ENCODE measurements at places on chromosomes 1 and 21.

DNA sequence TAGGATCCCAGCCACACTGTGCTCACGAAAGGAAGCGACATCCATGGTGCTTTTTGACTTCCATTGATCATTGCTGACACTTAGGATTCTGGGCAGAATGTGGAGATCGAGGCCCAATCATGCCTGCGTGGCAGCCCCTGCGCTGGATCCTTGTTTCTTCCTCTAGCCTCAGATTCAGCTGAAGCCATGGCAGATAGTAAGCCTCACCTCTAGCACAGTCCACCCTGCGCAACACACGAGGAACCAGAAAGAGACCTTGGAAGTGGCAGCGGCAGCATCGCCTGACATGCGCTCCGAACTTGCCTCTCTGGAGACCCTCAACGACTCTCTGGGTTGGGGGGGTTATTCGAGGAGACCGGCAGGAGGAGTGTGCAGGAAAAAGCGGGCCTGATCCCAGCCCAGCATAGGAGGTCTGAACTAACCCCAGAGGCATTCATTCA lies 10.6 kb downstream of the HLX start:
- DNase-seq, result no peak

- DNase-seq, result no peak
Observed at GRCh38 chr21:25640943-25641292, 1.9 kb downstream of the JAM2 start.

DNA sequence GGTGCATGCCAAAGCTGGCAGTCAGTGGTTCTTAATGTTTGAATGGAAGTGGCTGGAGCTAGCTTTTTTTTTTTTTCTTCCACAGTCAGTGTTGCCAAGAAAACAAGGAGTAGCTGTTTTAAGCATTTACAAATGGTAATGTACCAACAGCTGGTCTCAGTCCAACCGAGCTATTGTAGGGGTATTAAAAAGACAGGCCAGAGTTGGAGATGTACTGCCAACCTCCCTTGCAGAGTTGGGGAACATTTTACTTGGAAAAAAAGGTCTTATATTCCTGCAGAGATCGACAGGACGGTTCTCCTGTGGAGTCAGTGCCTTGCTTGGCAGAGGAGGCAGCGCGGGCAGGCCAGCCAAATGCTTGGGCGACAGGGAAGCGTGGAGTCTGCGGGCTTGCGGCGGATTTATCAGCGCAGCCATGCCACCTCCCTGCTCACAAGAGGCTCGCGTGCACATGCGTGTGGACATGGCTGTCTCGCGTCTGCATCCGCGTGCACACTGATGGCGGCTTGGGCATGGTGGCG lies 338.1 kb downstream of the RPS6KC1 start:
- no peak for DNase-seq

GRCh38 chr1:1399872-1400575 lies 889 bp upstream of the CCNL2 start:
- peak; percentile 46 for DNase-seq

DNA sequence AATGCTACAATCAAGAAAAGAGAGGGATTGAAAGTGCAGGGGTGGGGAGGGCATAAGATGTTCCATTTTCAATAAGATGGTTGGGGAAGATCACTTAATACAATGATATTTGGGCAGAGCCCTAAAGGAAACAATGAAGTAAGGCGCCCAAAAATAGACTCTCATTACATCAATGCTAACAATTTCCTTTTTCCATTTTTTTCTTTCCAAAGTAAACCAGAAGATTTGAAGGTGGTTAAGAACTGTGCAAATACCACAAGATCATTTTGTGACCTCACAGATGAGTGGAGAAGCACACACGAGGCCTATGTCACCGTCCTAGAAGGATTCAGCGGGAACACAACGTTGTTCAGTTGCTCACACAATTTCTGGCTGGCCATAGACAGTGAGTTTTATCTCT lies 16.8 kb downstream of the IFNAR2 start:
- DNase-seq, result no peak

GRCh38 chr1:152537496-152537895 lies 23.2 kb downstream of the CRCT1 start:
- DNase-seq, result no peak

GRCh38 chr1:32971156-32971555 lies 6.5 kb upstream of the RNF19B start:
- no peak for DNase-seq

DNA sequence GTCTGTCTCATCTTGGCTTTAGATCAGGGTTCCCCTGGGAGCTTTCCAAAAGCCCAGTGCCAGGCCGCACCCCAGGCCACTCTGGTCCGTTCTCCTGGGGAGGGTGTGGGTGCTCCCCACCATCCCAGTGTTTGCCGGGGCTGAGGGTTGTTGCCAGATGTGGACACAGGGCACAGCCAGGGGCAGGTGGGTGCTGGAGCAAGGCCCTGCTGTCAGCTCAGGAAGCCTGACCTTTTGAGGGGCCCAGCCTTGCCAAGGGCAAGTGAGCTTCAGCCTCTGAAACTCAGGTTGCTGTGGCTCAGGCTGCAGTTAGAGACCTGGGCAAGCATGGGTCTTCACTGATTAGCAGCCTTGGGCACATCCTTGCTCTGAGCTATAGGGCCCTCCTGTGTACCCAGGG lies 22.8 kb upstream of the ZBTB21 start:
- DNase-seq, result no peak

- no peak for DNase-seq
Observed at GRCh38 chr1:179857009-179857408, 20.6 kb downstream of the TOR1AIP2 start.

- DNase-seq, result no peak
Observed at GRCh38 chr1:187691439-187691838, 862.7 kb downstream of the PLA2G4A start.

GRCh38 chr1:231553320-231553719 lies 24.9 kb downstream of the TSNAX start:
- no peak for DNase-seq

- no peak for DNase-seq
Observed at GRCh38 chr1:71170925-71171324, 90.1 kb upstream of the ZRANB2 start.

DNA sequence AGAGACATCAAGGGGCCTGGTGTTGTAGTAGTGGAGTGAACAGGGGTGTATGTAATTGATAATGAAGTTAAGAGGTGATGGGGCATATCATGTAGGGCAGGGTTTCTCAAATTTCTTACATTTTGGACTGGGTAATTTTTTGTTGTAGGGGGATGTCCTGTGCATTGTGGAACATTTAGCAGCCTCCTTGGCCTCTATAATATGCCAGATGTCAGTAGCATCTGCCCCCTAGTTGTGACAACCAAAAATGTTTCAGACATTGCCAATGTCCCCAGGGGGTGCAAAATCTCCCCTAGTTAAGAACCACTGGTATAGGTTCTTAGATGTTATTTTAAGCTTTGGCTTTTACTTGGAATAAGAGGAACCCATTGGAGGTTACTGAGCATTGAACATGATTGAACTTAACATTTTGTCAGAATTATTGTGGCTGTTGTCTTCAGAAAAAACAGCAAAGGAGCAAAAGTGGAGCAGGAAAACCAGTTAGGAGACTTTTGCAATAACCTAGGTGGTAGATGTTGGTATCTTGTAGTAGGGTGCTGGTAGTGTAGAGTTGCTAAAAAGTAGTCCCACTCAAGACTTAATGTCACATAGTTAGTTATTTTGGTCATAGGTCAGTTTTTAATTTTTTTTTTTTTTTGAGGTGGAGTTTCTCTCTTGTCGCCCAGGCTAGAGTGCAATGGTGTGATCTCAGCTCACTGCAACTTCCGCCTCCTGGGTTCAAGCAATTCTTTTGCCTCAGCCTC lies 6.2 kb downstream of the ZNF326 start:
- no peak for DNase-seq

DNA sequence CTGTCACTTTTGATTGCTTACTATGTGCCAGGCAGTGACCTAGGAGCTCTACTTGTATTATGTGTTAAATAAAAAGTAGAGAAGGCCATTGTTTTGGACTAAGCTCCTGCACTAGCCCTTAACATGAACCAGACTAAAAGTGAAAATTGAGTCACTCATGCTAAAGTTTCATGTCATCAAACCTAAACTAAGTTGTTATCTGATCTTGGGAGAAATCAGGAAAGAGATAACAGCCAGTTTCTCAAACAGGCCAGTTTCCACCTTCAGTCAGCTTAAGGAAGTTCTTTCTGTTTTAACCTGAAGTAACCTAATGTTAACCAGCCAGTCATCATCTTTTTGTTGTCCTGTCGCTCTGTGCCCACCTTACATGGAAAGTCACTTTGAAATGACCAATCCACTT lies 102.1 kb upstream of the MARK1 start:
- no peak for DNase-seq

GRCh38 chr1:184254849-184255248 lies 132.0 kb upstream of the C1orf21 start:
- no peak for DNase-seq

DNA sequence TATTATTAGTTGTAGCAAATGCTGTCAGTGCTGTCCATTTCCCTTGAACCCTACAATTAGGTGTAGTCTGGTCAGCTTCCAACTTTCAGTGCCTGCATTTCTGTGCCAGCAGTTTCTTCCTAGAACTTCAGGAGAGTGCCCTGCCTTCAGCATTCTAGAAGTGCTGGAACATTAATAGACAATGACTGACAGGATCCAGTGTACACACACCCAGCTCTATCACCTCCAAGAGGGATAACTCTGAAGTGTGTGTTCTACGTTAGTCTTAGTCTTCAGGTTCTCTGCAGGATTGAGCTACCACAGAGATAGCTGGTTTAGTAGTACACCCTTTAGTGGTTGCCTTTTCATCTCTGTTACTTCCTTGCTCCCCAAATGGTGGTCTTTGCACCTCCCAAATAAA lies 61.4 kb downstream of the PRRX1 start:
- DNase-seq, result no peak

GRCh38 chr1:21175324-21175669 lies 1.4 kb downstream of the EIF4G3 start:
- DNase-seq, result peak; percentile 70

DNA sequence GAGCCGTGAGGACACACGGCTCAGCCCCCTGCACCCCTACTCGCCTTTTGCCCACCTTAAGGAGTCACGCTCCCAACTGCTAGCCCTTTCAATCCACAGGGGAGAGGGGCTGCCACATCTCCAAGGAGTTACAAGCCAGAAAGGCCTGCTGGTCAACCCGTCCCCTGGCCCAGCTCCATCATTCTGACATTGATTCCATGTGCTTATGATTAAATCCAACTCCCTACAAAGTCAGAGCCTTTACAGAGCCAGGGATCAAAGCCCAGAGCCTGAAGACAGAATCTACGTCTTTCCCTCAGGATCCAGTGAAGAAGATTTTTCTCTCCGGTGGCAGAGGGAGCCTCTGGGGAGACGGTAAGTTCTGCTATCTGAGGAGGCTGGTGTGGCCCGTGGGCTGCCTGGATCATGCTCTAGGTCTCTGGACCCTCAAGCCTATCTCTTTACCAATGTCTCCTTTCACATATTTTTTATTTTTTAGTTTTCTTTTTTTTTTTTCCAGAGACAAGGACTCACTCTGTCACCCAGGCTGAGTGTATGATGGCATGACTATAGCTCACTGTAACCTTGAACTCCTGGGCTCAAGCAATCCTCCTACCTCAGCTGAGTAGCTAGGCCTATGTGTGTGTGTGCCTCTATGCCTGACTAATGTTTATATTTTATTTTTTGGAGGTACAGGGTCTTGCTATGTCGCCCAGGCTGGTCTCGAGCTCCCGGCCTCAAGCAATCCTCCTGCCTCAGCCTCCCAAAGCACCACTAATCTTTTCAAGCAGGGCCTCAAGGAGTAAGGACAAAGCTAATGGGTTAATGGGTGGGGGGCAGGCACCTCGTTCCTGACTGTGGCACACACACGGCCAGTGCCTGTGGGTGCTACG lies 61.3 kb downstream of the SLC66A1 start:
- no peak for DNase-seq

DNA sequence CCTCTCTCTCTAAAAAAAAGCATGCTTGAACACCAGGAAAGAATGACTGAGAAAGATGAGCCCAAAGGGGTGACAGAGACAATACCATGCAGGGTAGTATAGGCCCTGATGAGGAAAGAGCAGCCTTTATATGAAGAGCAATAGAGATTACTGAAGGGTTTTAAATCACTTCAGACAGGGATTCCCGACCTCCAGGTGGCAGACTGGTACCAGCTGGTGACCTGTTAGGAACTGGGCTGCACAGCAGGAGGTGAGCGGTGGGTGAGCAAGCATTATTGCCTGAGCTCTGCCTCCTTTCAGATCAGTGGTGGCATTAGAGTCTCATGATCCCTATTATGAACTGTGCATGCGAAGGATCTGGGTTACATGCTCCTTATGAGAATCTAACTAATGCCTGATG lies 30.8 kb upstream of the GTF2B start:
- DNase-seq, result no peak

DNA sequence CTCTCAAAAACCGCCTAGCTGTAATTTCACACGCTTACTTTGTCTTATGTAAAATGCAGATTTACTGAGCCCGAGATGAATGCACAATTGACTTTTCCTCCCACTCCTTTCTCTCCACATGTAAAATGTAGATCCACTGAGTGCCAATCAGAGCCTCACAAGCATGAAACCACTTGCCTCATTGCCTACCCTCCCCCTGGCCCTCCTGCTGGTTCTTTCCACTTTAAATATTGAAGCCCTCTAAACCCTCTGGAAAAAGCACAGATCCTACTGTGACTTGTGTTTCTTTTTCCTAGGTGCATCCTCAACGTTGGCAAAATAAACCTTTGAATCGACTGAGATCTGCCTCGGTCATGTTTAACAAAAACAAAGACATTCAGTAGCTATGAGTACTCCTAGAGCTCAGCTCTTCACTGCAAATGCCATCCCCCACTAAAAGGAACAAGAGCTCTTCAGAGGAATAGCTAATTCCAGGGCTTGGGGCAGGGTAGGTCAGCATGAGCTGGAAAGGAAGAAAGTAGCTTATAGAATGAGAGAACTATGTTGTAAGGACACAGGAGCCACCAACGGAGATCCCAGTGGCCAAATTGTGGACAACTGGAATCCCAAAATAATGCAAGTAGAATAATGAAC lies 365.5 kb upstream of the RUNX1 start:
- DNase-seq, result no peak

DNA sequence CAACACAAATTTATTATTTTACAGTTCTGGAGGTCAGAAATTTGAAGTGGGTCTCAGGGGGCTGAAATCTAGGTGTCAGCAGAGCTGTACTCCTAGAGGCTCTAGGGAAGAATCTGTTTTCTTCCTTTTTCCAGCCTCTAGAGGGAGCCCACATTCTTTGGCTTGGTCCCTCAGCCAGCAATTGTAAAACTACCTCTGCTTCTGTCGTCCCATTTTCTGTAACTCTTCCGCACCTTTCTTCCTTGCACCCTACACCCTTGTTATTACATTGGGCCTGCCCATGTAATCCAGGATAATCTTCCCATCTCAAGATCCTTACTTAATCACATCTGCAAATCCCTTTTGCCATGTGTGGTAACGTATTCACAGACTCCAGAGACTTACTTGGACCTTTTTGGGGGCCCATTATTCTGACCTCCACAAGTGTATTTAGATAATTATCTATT lies 24.8 kb upstream of the THEM4 start:
- peak; percentile 73 for DNase-seq

DNA sequence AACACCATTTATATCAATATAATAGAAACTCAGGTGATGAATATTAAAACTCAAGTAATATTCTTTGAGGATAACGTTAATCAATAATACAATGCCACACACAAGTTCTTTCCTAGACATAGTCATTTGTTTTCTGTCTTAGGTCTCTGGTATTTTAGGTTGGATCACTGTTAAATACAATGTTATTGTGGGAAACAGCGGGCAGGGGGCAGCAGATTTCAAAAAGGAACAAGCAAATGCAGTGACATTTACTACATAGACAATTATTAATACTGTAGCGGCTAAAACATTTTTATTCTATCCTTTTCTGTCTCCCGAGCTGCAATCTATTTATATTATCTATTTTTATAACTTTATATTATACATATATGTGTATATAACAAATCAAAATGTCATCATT lies 186.4 kb upstream of the ZNHIT6 start:
- peak; percentile 54 for DNase-seq

- DNase-seq, result no peak
Observed at GRCh38 chr1:222955964-222956363, 141.1 kb downstream of the DISP1 start.
